ENCODE measurements at places on chromosomes 4 and X. TPM values are rescaled to one million over a fixed set of nuclear protein-coding genes. Genes with fewer than 3 reads are reported as not detected.

The SCD5 gene
- 39.8 TPM for total RNA-seq

DNA sequence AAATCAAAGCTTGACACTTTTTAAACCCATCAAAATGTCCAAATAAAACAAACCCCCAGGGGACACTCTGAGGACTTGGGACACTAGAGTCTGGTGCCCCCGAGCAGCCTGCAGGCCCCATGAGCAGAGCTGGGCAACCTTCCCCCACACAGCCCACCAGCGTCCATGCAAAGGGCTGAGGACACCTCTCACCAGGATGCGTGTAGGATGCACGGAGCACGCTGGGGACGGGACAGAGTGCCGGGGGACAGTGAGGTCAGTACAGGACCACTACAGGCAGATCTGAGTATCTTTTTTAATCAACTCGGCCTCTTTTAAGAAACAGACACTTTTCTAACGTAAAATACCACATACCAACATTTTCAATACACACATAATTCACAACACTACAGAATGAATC, 6.9 kb downstream of the GAK start:
- DNase-seq: no peak

GRCh38 chr4:15719506-15719905, 16.6 kb downstream of the BST1 start:
- no peak for DNase-seq

DNA sequence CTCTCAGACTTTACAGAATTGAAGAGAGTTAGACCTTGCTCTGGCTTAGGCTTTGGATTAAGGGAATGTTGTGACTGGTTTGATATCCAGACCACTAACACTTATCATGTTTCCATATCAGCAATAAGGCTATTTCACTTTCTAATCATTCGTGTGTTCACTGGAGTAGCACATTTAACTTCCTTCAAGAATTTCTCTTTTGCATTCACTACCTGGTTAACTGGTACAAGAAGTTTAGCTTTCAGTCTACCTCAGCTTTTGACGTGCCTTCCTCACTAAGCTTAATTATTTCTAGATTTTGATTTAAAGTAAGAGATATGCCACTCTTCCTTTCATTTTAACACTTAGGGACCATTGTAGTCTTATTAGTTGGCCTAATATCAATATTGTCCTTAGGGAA, 62.6 kb downstream of the CASP6 start:
- no peak for DNase-seq

DNA sequence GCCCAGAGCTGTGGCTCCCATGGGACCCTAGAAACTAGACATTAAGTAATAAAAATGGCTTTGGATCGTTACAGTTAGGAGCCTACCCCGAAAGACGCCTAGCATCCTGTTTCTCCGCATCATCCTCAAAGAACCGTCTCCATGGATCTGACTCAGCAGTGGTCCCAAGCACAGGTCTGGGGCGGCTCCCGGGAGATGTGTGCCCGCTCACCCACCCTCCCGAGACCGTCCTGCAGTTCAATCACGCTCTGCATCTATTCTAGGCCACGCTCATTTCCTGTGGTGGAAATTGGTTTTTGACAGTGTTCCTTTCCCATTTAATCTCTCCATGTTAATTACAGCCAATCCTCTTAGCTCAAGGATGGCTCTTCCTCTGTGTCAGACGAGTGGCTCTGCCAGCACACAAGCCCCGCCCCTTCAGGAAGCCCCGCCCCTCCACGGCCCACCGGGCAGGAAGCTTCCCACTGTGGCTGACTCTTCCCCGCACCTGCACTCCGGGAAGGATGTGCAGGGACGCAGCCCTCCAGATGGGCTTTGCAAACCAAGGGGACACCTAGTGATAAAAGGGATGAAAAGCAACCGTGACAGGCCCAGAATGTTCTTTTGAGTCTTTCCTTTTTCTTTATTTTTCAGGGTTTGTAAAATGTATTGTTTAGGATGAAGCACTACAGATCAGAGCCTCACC, 34.5 kb upstream of the HELT start:
- DNase-seq: peak; percentile 61

DNA sequence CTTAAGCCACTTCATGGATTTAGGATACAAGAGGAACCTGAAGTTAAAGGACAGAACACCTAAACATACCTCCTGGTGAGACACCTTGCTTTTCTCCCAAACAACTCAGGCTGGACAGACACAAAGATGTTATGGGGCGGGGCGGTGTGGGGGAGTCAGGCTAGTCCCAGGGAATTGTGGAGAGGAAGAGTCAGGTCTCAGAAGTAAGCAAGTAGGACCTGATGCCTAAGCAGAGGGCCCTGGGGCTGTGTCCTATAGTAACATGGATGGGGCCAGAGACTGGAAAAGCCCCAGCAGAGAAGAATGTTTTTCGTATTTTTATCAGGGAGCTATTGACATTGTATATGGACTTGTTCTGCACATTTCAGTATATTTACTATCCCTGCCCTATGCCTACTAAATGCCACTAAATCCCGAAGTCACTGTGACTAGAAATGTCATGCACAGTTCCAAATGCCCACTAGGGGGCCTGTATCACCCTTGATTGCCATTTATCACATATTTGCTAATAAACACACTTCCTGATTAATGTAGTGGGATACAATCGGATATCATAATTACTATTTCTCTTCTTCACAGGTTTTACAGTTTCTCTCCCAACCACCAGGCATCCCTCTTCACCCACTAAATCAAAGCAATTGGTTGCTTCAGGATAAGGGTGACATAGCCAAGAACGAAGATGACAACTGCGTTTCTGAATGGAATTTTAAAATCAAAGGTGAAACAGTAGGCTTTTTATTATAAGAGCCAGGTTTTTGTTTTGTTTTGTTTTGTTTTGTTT, 23.8 kb upstream of the ARHGAP10 start:
- DNase-seq: peak; percentile 57

DNA sequence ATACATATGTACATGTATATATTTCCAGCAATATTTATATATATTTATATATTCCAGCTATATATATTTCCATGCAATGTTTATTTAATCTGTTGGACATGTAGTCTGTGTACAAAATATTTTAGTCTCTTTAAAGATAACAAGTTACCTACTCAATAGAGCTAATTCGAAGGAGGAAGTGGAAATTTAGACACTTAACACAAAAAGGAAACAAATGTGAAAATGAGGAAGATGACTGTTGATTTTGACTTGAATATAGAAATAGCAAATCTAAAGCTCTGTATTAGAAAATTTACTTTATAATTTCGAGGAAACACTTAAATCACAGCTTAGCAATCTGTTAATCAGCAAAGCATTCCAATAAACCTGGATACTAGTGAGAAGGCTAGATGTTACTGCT, 1064.4 kb downstream of the PCDH7 start:
- no peak for DNase-seq

GRCh38 chr4:128358913-128359279, 71.3 kb upstream of the PGRMC2 start:
- DNase-seq: peak; percentile 22

The SPIN2A gene
- not detected for total RNA-seq

DNA sequence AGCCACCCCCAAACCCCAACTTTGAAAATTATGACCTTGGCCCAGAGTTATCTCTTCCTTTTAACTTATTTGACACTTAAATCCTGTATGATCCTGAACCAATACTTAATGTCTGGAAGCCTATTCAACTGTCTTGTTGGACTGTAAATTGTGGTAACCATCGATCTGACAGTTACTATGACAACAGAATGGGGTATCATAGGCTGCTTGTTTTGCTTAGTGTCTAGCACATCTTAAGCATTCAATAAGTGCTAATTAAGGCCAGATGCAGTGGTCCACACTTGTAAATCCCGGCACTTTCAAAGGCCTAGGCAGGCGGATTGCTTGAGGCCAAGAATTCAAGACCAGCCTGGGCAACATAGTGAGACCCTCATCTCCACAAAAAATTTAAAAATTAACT, 175.0 kb downstream of the APBB2 start:
- no peak for DNase-seq

- DNase-seq: peak; percentile 19
Observed at GRCh38 chrX:121851033-121851432, 803.6 kb downstream of the GLUD2 start.

The HEPH gene
- total RNA-seq: 42.4 TPM

The TBC1D25 gene
- 8.2 TPM for total RNA-seq

The DGAT2L6 gene
- total RNA-seq: not detected
